ENCODE measurements at places on chromosomes 16 and 17.
A peak's percentile ranks its signal among the peaks of the same experiment; 100 is the strongest.

DNA sequence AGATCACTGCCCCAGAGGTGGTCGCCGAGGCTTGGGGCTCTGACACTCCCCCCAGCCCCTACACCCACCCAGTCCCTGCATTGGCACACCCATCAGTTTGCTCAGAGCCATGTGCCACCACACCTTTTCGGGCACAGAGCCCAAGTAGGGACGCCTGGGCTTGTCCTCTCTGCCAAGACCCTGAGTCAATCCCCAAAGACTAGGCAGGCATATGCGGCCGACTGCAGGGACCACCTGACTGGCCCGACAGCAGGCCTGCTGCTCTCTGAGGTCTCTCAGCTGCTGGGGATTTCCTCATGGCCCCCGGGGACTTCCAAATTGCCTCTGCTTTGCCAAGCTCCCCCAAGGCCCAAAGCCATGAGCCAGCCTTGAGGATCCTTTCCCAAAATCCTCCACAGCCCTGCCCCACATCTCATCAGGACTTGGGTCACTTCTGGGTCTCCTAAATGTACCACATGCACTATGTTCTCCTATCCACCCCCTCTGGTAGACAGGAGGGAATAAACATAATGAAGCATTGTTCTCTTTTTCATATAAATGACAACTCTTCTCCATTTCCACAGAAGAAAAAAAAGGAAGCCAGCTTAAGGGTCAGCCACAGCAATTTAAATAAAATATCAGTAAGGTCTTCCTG is 30.6 kb downstream of the MYO18A start:
- DNase-seq = no peak

DNA sequence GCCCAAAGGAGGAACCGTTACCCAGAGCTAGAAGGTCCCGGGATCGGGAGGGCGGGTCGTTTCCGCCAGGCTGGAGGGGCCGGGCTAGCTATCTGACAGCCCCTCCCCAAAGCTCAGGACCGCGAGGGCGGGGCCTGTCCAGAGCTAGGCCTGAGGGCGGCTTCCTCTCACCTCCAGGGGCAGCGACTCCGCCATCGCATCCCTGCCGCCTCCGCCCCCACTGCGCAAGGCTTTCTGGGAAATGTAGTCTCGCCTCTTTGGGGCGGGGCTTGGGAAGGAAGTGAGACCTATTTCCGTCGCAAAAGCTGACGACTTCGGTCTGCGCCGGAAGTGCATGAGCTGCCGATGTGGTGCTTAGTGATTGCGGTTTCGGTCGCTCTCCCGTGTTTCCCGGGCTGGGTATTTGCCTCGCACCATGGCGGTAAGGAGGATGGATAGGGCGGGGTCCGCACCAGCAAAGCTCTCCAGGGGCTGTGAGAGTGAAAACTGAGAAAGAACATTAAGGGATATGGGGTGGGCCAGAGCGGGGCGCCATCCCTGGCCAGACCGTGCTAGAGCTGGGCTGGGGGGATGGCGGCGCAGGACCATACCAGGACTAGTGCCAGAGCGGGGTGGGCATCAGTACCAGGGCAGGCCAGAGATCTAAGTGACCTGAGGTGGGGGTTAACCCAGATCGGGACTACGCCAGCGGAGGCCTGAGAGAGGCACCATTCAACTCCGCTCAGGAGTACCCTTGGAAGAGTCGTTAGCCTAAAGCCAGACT is at the start of gene TMEM208:
Gene TMEM208, plus strand, starts transcription at position 327 of the 763 bp plus-strand sequence. Its CDS starts 89 bp downstream, at position 416.
- DNase-seq = peak; percentile 96

GRCh38 chr17:57927048-57927723 is 28.0 kb downstream of the CUEDC1 start:
- DNase-seq = no peak

- peak; percentile 44 for DNase-seq
These were observed 84.2 kb downstream of the WWOX start for GRCh38 chr16:78183437-78184237.

DNA sequence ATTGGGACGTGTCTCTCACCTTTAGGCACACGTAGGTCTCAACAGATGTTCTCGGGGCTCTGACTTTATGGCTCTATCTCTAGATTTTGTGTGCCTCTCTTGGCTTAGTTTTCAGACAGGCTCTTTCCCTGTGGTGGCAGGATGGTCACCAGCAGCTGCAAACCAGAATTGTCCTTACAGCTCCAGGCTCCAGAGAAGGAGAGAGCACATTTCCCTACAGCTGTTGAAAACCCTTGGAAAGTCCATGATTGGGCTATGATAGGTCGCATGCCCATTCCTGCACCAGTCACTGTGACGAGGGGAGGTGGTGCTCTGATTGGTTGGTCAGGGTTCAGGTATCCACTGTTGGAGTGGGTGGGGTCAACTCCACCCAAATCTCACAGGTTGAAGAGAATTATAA is 41.5 kb downstream of the SHISA9 start:
- no peak for DNase-seq

GRCh38 chr17:76253841-76254240 is 11.3 kb upstream of the UBALD2 start:
- no peak for DNase-seq

- no peak for DNase-seq
These were observed 15.3 kb downstream of the ZZEF1 start for GRCh38 chr17:4127555-4127954.

GRCh38 chr17:48553190-48553547 is 8.3 kb upstream of the HOXB2 start:
- no peak for DNase-seq

DNA sequence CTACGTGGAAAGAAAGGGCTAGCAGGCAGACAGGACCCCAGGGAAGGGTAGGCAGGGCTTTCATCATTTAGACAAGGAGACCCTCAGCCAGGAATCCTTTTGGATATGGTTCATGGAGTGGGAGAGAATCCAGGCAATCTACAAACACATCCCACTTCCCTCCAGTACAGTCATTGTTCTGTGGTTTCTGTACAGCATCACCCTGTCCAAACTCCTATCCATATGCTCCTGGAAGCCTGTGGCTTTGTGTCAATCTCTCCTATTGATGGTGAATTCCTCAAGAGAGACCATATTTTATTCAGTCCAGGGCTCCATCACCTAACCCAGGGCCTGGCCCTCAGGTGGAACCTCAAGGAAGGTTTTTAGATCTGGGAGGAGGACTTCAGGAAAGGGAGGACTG is 99.2 kb downstream of the SPACA3 start:
- DNase-seq = no peak

- DNase-seq = no peak
These were observed 78.3 kb downstream of the GAS7 start for GRCh38 chr17:10120109-10120485.

GRCh38 chr16:81460075-81460474 is 15.5 kb downstream of the CMIP start:
- DNase-seq = no peak

- DNase-seq = no peak
These were observed 123.9 kb upstream of the CIBAR2 start for GRCh38 chr16:85235991-85236817.

GRCh38 chr17:30476726-30477082 is 504 bp upstream of the GOSR1 start:
- peak; percentile 18 for DNase-seq

DNA sequence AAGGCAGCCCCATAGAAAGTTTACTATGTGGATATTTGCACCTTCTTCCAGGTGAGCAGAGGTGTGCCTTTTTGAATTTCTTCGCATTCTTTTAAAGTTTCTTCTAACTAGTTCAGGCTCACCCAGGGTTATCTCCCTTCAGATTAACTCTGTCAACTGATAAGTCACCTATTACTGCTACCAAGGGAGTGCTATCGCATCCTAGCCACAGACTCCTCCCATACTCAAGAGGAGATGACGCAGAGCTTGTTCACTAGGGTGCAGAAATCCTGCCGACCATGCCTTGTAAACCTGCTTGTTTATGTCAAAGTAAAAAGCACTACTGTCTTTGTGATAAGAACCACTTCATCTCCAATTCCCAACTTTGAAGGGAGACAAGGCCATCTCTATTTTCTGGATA is 390.1 kb downstream of the RBFOX1 start:
- DNase-seq = no peak

DNA sequence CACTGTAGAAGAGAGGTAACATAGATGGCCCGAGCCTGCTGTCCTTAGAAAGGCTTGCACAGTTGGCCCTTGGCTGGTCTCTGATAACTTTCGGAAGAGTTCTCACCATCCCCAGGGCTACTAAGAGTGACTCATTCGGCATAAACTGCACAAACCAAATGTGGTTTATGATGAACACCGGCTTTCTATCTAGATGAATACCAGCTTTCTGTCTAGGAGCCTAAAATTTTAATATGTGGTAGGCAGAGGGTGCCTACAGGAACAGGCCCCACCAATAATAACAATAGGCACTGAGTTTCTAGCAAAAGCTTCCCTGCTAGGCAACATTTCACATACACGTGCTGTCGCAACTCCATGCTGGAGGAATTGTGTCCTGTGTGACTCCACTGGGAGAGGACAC is 15.4 kb downstream of the CNOT1 start:
- DNase-seq = no peak

GRCh38 chr17:27560668-27561067 is 70.3 kb upstream of the LGALS9 start:
- no peak for DNase-seq

- DNase-seq = no peak
These were observed 133.0 kb downstream of the CHD9 start for GRCh38 chr16:53187775-53188174.

DNA sequence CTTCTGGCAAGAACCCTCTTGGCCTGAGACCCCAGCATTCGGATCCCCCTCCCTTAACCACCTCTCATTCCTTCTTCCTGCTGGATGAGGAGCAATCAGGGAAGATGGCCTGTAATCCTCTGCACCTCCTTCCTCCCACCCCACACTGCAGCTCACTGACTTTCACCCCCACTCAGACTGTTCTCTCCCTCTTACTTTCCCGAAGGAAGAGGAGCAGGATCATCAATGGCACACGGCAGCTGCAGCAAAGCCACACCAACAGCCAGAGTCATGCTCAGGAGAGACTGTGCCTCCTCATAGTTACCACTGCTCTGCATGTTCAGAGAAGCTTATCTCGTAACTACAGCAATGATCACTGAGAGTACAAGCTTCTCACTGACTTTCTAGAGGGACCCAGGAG is 10.1 kb upstream of the TMEM101 start:
- no peak for DNase-seq

DNA sequence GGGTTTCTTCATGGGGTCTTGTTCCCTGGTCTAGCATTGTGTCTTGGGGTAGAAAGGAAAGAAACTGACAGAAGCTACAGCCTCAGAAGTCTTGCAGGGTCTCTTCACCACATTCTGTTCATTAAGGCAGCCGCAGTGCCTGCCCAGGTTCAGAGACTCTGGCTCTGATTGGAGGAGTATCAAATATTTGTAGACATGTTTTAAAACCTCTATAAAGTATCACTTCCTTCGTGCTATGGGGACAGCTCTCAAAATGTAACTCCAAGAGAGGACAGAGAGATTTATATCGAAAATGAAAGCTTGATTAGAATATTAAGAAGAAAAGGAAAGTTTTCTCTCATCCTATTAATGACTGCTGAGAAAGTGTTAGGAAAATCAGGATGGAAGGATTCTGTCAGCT is 107.0 kb upstream of the CACNG3 start:
- no peak for DNase-seq

GRCh38 chr16:52872731-52873130 is 180.0 kb downstream of the CHD9NB start:
- DNase-seq = no peak

- no peak for DNase-seq
These were observed 7.4 kb downstream of the ZNF750 start for GRCh38 chr17:82832411-82832810.

DNA sequence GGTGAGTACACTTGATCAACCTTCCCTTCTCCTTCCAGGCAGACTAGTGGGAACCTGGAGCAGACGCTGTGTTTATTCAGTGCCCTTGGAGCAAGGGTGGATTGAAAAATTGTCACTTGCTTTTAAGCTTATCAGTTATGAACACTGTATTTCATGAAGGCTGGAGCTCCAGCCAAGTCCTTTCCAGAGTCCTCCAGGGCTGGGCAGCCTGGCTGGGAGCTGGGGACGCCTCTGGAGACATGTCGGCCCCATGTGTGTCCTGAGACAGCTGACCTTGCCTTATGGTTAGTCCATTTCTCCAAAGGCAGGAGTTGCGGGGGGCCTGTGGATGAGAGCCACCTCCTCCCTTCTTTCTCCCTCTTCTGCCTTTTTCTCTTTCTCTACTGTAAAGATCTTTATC is 67.0 kb downstream of the RAP1GAP2 start:
- DNase-seq = no peak

DNA sequence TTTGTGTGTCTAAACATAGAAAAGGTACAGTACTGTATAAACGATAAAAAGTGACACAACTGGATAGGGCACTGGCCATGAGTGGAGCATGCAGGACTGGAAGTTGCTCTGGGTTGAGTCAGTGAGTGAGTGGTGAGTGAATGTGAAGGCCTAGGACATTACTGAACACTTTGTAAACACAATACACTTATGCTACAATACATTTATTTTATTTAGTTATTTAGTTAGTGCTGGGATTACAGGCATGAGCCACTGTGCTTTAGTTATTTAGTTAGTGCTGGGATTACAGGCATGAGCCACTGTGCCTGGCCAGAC is 4.6 kb downstream of the CFAP20 start:
- no peak for DNase-seq

- no peak for DNase-seq
These were observed 2.0 kb downstream of the ASGR2 start for GRCh38 chr17:7112510-7113108.

DNA sequence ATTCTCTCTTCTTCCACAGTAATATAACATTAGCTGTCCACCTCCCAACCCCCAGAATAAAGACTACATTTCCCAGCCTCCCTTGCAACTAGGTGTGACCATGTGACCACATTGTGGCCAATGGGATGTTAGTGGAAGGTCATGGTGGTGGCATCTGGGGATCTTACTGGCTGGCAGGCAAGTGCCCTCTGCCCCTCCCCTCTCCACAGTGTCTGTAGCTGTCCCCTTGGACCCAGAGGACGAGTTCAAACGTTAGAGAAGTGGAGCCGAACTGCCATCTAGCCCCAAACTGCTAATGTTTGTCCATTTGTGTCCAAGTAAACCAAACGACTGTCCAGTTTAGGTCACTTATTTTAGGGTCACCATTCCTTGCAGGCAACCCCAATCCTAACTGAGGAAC is 26.6 kb upstream of the KCNG4 start:
- peak; percentile 80 for DNase-seq

DNA sequence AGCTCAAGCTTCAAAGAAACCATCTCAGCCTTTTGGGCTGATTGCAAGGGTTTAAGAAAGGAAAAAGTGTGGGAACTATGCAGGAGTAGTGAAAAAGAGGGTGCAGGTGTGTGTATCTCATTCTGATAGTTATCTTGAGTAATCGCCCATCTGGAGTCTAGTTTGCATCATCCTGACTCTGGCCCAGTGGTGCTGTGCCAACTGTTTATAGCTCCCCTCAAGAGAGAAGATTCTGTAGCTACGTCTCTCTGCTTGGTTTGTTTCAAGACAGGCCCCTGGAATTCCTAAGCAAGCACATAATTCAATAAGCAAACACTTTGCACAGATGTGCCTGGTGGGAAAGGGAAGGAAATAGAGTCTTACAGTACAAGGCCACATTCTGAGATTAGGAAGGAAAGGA is 144.4 kb downstream of the HAPSTR1 start:
- no peak for DNase-seq
